ENCODE measurements at places on chromosomes 7 and 10.
A peak's percentile ranks its signal among the peaks of the same experiment; 100 is the strongest.

DNA sequence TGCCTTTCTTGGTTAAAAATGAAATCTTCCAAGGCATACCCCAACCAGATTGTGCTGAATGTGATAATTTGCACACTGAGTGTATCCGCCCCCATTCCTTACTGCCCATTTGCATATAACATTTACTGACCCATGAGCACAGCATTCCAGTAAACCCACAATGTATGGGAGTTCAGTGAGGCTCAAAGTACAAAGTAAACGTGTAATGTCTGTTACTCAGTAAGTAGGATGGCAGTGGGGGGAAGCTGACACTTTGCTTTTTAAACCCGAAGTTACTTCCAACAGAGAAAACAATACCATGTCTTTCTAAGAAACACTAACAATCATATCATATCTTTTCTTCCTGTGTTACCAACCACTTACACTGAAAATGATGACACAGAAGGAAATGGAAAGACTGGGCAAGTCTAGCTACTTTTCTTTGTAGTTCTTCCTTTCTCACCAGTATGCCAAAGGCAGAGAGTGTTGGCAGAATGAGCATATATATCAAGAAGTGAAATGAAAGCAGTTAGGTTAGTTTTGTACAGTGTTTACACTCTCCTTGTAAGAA lies 27.1 kb upstream of the SOSTDC1 start:
- DNase-seq, result no peak

- no peak for DNase-seq
Observed at GRCh38 chr7:54888067-54888733, 129.2 kb upstream of the SEC61G start.

DNA sequence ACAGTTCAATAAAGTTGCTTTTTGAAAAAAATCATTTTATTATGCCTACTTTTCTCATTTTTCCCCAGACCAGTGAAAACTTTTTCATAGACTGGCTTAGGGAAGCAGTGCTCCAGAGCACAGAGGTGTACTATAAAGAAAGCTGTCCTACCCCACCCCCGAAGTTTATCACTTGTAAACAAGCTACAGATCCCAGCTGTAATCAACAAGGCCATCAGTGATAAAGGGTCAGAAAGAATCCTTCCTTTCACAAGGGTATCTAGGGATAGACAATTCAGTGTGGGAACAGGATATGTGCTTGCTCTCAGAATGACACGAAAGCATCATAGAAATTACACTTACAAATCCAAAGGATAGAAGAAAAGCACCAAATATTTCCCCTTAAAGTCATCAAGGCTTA lies 4.5 kb downstream of the PRDX3 start:
- DNase-seq, result no peak

DNA sequence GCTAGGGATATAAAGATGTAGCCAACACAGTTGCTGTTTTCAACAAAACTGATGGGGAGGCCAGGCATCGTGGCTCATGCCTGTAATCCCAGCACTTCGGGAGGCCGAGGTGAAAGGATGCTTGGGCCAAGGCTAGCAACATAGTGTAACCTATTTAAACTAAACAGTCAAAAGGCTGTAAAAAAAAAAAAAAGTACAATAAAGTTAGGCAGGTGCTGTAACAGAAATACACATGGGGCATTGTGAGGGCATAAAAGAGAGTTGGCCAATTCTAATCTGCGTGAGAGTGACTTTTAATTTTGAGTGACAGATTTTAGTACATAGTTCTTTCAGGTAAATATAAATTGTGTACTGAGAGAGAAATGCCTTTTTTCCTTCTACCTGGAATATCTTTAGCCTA lies 6.2 kb downstream of the XRCC2 start:
- DNase-seq, result no peak

- peak; percentile 53 for DNase-seq
Observed at GRCh38 chr7:14071045-14071444, 81.6 kb upstream of the ETV1 start.

- DNase-seq, result no peak
Observed at GRCh38 chr10:14815681-14816080, 22.2 kb downstream of the CDNF start.

GRCh38 chr7:142805350-142806021 lies 34.7 kb downstream of the PRSS2 start:
- no peak for DNase-seq

GRCh38 chr7:140209866-140210609 lies 33.3 kb upstream of the KDM7A start:
- no peak for DNase-seq

DNA sequence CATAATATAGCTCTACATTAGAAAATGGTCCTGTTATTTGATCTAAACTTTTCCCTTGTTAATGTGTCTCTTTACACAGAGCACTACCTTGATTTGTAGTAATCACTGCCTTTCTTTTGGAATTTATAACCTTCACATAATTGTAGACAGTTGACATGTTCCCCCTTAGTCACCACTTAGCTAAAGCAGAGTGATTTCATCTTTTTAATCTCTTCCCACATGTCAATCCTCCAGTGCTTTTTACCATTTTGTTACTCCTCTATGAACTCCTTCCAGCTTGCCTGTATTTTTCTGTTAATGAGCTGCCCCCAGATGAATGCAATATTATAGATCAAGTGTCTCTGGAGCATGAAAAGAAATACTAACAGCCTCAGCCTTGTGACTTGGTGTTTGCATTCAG lies 2.6 kb upstream of the PPP1R3A start:
- DNase-seq, result no peak

DNA sequence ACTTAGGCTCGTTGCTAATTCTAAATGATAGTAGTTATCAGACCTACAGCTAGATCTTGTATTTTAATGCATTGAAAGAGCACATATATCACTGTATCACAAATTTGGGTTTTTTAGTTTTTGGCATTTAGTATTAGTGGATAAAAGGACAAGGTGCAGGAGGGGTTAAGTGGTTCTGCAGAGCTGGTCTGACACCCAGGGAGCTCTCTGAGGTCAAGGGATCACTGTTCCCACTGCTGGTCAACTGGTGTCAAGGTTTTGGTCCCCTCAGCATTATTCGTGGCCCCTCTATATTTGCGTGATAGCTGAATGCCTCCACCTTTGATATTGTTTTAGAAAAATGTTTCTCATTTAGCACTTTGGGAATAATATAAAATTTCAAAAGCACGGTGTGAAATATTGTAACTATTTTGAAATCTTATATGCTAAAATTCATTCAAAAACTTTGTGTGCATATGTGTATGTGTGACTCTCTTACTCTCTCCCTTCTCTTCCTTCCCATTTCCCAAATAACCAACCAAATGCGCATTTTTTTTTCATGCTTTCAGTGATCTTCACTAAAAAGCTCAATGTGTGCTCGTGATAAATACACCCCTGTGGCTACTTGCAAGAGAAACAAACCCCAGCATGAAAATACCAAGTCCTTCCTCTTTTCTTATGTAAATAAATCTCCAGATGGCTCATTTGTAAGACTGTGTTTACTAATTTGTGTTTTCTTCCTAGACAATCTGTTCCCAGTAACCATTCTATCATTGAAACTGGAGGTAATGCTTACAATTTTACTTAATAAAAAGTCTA lies 309.2 kb downstream of the FGFR2 start:
- no peak for DNase-seq

- no peak for DNase-seq
Observed at GRCh38 chr7:31335161-31335856, 5.2 kb downstream of the NEUROD6 start.

- no peak for DNase-seq
Observed at GRCh38 chr10:121337427-121337826, 260.8 kb downstream of the FGFR2 start.

- DNase-seq, result no peak
Observed at GRCh38 chr10:112124866-112125265, 58.7 kb downstream of the GPAM start.

- no peak for DNase-seq
Observed at GRCh38 chr7:130356121-130356875, 11.7 kb downstream of the CPA5 start.

- DNase-seq, result no peak
Observed at GRCh38 chr10:93198401-93199131, 124.9 kb downstream of the CYP26A1 start.

GRCh38 chr7:157593541-157593940 lies 256.7 kb downstream of the DNAJB6 start:
- DNase-seq, result no peak

DNA sequence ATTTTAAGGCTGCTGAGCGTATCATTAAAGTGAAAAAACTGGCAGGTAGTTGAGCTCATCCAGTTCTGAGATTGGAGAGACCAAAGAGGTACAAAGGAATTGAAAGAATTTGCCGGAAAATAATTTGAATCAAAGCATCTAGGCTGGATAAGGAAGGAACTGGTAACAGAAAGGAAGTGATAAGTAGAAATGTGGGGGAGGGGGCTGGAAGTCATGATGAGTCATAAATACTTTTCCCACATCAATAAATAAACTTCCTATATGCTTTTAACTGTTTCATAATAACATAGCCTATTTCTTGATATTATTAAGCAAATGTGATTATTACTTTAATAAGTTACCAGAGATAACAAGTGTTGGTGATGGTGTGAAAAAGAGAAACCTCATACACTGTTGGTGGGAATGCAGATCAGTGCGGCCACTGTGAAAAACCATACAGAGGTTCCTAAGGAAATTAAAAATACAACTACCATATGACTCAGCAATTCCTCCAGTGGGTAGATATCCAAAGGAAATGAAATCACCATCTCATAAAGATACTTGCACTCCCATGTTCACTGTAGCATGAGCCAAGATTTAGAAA lies 27.0 kb downstream of the ZNF438 start:
- DNase-seq, result no peak

- DNase-seq, result no peak
Observed at GRCh38 chr10:18204039-18204835, 64.0 kb downstream of the CACNB2 start.

- DNase-seq, result no peak
Observed at GRCh38 chr10:76270464-76270863, 839.0 kb downstream of the LRMDA start.

Measured in KG1 (cell line).